ENCODE measurements at places on chromosomes 13 and 19. TPM values are rescaled to one million over a fixed set of nuclear protein-coding genes. Genes with fewer than 3 reads are reported as not detected.

DNA sequence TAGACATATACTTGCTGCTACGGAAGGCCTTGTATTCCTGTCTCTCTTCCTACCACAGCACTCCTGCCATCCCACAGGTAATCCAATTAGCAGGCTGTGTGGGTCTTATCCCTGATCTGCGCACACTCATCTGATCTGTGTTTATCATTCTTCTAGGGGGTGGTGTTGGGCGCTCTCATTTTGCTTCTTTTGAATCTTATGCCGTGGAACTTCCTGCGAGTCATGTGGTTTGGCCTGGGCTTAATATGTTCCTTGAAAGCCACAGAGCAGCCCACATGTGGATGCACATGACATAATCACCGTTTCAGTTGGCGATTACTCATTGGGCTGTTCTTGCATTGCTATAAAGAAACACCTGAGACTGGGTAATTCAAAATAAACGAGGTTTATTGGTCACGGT, 7.5 kb downstream of the RASA3 start:
- peak; percentile 79 for DNase-seq

DNA sequence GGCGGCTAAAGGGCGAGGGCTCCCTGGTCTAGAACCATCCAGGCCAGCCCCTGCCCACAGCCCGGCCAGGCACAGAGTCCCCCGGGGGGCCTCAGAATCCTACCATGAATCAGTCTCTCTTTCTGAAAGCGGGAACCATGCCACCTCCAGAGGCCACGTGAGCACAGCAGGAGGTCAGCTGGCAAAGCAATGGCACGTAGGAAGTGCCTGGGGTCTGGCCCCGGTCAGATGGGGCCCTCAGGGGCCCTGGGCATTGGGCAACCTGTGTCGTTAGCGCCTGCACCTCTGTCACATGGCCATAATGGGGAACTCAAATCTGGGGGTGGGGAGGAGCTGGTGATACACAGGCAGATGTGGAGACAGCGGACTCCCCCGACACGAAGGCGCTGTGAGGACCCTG, 8.8 kb downstream of the MFSD12 start:
- no peak for DNase-seq

DNA sequence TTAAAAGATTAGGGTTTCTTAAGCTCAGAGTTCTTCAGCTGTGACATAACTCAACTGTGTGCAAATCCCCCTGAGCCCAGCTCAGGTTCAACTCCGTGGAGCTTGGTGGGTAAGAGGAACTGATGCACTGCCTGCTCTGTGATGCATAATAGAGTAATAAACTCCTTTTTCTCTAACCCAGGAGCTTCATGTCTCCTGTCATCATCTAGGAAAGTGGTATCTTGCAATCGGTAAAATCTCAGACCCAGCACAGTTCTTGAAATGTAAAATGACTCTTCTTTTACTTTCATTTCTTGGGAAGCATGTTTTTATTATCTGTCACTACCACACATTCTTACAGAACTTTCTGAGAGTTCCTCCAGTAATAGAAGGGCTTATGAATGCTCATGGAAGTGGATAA, 123.8 kb upstream of the PCDH9 start:
- DNase-seq = no peak

DNA sequence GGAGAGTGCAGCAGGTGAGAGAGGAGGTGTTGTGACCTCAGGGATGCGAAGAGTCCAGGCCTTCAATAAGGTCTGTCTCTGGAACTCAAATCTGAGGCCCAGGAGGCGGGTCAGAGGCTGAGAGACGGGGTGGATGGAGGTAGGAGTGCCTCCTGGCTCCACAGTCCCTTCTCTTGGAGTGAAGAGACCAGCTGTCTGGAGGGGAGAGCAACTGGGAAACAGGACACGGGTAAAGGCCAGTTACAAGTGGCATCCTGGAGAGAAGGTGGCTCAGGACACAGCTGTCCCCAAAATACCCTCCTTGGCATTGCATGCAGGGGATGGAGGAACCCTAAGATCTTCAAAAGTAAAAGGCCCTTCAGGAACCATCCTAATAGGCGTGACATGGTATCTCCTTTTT, 19.2 kb downstream of the PDE4A start:
- DNase-seq = no peak

GRCh38 chr13:77563111-77563510, 27.6 kb downstream of the SCEL start:
- DNase-seq = no peak

GRCh38 chr13:77215543-77215942, 111.4 kb downstream of the MYCBP2 start:
- no peak for DNase-seq

DNA sequence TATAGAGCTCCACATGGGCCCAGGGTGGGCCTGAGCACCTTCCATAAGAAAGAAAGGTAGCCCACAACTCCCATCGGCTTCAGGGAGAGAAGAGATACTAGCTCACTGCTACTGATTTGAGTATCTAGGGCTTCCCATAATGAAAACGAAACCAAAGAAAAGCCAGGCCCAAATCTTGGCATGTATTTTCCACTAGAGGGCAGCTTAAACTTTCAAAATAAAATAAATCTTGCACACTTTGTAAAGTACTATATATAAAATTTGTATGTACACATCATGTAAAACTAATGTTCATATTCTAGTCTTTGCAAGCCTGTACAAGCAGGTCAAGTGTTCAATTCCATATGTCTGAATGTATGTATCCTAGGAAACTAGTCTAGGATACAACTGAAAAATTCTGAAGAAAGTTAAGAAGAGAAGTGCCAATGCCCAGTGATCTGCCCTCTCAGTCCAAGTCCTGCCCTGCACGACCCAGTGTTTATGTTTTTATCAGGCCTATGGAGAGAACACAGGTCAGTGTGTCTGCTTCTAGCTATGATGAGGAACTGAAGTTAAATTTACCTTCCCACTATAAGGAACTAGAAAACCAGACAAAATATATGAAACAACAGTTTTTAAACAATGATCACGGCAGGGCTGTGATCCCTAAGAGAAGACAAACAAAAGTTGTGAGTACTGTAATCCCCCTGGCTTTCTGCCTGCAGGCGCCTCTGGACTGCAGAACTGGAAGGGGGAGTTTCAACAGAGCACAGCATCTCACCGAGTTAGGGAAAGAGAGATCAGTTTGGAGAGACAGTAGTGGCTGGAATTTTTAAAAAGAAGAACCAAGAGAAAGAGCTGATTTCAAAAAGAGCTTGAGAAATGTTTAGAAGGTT, 475.7 kb downstream of the UQCRFS1 start:
- DNase-seq = no peak

DNA sequence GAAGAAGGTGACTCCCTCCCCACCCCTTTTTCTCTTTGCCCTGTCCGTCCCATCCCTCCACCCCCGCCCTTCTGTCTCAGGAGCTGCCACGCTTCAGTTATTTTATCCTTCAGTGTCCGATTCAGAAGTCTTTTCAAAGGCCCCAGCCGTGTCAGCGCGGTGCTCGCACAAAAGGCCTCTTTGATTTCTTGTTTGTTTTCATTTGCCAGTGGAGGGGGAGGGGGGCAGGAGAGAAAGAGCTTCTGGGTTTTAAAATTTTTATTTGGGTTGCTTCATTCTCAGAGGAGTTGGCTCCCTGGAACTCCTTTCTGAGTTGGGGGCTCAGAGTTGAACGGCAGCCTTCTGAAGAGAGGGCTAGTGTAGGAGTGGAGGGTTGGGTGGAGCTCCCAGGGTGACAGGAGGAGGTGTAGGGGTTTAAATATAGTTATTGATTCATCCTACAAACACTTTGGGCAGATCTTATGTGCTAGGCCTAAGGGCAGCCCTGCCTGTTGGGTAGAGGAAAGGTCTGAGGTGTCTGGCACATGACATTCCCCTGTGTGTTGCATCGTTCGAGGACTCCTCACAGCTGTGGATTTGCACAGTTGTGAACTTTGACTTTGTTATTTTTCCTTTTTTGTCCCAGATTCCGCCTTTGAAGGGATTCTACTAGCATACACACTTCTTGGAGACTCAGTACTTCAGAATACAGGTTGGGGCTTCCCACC, 36.8 kb downstream of the NFIX start:
- no peak for DNase-seq

DHDH gene
- 2.9 TPM for total RNA-seq

KBTBD6 gene
- 5.2 TPM for total RNA-seq
